ENCODE measurements at places on chromosomes 5 and 9.

DNA sequence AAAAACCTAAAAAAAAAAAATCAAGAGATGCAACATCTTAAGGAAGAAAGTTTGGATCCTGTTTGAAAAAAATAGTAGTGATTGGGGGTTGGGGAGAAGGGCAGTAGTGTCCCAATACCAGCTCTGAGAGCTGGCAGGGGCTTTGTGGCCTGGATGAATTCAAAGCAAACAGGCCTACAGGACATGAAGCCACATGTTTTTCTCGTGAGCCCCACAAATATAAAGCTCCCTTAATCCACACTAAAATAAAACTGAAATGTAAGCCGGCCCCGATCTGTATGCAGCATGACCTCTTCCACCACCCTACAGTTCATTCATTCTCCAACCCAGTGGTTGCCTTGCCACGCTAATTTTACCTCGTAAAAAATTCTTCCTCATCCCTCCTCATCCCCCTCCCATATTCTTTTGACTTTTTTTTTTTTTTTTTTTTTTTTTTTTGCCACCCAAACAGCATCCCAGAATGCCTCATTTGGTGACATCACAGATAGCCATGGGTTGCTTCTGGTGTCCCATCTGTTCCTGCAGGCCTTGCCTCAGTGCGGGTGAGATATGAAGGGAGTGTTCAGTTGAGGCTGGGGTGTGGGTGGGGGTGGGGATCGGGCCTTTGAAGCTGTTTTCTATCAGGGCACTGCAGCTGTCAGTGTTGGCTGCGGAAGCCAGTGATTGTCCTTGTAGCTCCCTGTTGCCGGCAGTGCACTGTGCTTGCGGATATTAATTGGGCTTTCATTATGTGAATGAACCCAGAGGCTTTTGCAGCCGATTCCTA, 81.6 kb upstream of the NFIB start:
- DNase-seq = no peak

DNA sequence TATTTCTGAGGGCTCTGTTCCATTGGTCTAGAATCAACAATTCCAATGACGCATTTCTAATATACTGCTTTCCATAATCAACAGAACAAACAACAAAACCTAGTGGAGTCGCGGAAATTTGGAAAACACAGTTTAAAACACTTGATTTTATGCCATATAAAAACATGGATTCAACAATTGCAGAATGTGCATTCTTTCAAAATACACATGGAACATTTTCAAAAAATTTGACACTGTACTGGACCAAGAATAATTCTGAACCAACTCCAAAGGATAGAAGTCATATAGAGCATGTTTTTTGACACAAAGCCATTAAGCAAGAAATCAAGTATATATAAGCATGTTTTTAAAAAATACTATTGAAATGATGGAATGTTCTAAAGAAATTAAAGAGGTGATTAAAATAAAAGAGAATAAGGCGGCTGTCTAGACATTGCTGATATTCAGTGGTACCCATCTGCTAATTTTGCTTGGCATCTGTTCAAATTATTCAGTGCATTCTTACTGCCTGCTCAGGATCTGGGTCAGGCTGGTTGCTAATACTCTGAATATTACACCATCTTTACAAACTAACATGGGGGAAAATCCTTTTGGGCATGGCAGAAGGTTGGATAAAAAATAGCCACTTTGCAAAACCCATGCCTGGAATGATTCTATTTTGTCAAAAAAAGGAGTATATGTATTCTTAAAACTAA, 221.3 kb downstream of the NPR3 start:
- DNase-seq = no peak

DNA sequence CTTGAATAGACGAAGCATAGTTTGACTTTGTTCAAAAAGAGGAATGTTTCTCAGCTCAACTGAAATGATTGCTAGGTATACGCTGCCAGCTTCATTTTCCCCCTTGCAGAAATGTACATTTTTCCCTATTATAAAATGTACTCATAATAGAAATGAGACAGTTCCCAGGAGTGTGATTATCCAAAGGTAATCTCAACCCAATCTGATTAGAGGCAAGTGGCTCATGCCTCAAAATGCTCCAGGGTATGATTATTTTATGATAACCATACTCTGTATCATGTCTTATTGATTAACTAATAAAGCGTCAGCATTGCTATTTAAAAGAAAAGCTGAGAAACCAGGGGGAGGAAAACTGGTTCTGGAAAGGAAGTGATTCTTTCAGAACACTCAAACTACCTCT, 54.9 kb upstream of the SMIM15 start:
- DNase-seq = no peak

GRCh38 chr9:84293001-84293798, 47.4 kb downstream of the SLC28A3 start:
- DNase-seq = no peak

GRCh38 chr5:133825631-133826289, 142.7 kb downstream of the C5orf15 start:
- no peak for DNase-seq

GRCh38 chr5:154260224-154260927, 69.8 kb downstream of the GALNT10 start:
- DNase-seq = no peak

Measured in HEK293T (cell line).